CD8-positive, alpha-beta memory T cell (primary cell): ENCODE measurements at places on chromosomes 6 and 20.

- no peak for DNase-seq
Measured at GRCh38 chr6:97775012-97775411, 492.0 kb upstream of the MMS22L start.

DNA sequence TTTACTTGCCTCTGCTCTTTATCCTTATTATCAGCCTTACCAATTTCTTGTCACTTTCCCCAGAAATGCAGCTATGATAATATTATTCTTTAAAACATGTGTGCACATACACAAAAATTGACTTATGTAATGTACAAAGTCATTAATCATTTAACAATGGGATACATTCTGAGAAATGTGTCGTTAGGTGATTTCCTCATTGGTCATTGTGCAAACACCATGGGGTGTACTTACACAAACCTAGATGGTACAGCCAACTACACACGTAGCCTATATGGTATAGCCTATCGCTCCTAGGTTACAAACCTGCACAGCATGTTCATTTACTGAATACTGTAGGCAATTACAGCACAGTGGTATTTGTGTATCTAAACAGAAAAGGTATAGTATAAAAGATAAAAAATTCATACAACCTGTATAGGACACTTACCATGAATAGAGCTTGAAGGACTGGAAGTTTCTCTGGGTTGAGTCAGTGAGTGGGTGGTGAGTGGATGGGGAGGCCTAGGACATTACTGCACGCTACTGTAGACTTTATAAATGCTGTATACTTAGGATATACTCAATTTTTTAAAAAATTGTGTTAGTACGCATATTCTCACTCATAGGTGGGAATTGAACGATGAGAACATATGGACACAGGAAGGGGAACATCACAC lies 56.9 kb downstream of the HIVEP1 start:
- no peak for DNase-seq

GRCh38 chr6:158818581-158819212 lies 471 bp downstream of the EZR start:
- DNase-seq, result peak; percentile 87

DNA sequence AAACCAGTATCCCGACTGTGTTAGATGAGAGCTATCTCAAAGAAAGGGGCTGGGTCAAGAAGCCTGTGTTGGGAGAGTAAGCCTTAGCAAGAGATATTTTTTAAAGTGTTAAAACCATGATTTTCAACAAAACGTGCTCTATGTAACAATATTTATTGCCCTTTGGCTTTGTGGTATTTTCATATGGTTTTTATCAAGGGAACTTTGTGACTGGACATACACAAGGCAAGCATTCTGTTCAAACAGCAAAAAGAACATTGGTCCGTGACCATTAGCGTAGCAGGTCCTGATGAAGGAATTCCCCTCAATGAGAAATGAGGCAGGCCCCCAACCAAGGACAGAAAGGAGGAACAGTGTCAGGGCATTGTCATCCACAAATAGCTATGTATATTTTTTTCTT lies 222.6 kb downstream of the MYLK4 start:
- DNase-seq, result no peak

DNA sequence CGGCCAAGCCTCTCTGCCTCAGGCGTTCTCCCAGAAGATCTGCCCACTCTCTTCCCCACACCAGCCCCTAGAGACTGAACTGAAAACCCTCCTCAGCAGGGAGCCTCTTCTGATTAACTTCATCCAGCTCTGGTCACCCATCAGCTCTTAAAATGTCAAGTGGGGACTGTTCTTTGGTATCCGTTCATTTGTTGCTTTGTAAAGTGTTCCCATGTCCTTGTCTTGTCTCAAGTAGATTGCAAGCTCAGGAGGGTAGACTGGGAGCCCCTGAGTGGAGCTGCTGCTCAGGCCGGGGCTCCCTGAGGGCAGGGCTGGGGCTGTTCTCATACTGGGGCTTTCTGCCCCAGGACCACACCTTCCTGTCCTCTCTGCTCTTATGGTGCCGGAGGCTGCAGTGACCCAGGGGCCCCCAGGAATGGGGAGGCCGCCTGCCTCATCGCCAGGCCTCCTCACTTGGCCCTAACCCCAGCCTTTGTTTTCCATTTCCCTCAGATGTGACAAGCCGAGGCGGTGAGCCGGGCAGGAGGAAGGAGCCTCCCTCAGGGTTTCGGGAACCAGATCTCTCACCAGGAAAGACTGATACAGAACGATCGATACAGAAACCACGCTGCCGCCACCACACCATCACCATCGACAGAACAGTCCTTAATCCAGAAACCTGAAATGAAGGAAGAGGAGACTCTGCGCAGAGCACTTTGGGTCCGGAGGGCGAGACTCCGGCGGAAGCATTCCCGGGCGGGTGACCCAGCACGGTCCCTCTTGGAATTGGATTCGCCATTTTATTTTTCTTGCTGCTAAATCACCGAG lies 14.2 kb downstream of the VEGFA start:
- DNase-seq, result no peak

- DNase-seq, result no peak
Measured at GRCh38 chr6:114167583-114168576, 174.9 kb downstream of the HS3ST5 start.

DNA sequence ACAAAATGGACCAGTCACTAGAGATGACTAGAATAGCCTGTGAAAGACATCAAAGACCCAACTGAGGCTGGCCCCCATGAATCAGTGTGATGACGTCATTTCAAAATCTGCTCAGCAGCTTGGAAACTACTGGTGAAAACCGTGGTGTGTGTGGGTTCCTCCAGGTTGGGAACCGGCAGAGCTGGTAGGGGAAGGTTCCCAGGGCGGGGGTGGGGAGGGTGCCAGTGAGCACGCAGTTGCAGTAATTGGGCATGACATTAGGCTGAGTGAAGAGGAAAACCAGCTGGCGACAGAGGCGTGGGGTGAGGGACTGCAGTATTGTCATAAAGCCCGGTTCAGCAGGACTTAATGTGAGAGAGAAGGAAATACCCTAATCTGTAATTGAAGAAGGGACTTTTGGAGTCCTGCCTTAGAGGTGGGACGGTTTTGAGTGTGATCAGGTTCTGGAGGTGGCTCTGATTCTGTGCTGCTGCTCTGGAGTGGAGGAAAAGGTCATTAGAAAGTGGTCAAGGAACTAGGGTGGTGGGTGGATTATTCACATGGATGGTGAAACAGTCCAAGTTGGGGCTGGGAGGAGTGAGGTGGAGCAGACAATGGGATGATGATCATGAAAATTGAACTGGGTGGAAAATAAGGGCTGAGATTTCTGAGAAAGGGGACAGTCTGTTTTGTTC lies 52.0 kb upstream of the MTHFD1L start:
- DNase-seq, result no peak

DNA sequence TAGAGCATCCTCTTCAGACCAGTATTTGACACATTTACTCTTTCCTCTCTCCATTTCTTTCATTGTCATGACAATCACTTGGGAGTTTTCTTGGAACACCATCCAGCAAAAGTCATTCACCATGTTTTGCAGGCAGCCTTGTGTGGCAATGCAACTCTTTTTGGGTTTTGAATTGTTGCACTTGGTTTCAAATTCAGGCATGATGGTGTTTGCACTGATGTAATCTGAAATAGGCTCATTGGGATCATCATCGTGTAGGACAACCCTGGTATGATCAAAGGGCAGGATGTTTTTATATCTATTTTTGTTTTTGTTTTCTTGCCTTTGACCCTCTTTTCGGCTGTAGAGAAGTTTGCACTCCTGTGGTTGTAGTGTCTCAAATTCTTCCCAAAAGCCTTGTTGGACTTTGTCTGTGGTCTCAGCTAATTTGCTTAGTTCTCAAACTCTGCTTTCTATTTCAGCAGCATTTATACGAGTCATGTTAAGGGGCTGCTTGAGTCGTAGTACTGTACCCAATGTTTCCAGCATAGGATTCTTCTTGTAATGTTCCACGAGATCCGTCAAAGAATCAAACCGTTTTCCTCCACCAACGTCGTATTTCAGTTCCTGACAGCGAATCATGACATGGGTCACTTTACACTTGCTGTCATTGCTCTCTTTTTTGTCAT lies 160.8 kb upstream of the TNFAIP3 start:
- no peak for DNase-seq

GRCh38 chr6:147061252-147061651 lies 143.0 kb upstream of the STXBP5 start:
- no peak for DNase-seq

GRCh38 chr20:17966432-17967310 lies 1.9 kb downstream of the SNX5 start:
- DNase-seq, result no peak

GRCh38 chr20:34412453-34412852 lies 49.4 kb downstream of the ITCH start:
- DNase-seq, result no peak

- DNase-seq, result no peak
Measured at GRCh38 chr6:125323376-125323775, 21.6 kb upstream of the HDDC2 start.

GRCh38 chr20:10306440-10307358 lies 88.1 kb downstream of the SNAP25 start:
- DNase-seq, result no peak

DNA sequence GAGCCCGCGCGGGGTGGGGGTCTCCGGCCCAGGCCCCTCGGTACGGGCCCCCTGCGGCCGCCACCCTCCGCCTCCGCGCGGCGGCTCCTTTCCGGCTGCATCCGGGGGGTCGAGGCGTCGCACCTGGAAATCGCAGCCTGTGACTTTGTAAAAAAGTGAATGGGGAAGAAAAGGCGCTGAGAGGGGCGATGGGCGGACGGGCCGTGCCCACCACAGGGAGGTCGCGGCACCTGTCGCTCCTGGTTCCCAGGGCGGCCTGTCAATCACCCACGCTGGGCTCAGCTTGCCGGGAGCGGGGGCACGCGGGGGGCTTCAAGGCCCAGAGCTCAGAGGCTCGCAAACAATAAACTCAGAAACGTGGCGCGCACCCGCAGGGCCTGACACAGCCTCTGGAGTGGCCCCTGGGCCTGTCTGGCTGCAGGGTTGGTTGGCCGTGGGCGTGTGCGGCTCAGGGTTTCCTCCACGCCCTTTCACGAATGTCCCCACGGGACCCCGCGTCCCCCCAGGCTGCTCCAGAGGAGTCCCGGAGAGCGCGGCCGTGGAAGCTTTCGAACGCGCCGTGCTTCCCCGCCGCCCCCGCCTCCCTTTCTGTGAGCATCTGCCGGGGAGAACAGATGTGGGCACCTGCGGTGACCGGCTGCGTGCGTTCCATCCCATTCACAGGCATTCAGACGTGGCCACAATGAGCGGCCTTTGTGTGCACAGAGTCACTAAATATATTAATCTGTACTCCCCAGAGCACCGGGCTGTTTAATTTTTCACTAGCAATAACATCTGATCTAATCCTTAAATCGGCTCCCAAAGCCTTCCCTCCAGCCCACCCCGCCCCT lies 6.1 kb upstream of the DLL1 start:
- no peak for DNase-seq

DNA sequence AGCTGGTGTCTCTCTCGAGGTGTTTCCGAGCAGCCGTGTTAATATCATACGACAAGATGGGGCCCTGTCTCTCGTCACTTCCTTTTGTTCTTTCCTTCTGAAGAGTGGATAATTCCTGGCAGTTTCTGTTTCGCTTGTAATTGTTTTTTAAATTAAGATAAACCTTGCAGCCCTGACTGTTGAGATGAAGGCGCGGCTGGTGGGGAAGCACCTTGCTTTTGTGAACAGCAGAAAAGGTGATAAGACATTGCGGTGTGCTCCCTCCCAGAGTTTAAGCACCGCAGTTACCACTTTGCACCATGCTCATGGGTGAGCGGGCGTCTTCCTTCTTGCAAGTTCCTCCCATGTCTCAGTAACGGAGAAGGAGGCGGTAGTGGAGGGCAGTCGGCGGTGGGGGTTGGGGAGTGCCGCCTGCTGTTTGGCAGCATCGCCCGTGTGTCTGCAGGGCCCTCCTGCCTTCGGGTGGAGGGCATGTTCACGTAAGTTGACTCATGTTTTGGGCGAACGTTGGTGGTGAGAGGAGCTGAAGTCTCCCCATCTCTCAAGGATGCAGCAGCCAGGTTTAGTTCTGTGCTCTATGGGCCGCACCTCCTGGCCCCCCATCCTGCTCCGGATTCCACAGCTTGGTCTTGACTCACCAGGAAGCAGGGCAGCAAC lies 345.9 kb downstream of the TAF4 start:
- DNase-seq, result peak; percentile 76

DNA sequence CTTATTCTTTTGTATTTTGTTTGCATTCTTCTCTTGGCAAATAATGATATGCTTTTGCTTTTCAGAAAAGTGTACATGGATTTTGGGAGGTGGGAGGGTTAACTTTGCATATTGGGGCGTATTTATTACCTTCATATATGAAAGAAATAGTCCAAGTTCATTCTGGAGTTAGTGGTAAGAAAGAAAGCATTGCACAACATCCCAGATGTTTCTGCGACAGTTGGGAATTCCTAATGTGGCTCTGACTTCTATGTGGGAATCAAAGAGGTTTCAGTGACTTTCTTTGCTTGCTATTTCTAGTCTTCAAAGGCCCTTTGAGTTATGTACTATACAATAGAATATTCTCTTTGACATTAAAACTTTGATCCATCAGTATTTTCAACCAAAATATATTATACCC lies 78.1 kb downstream of the MMUT start:
- no peak for DNase-seq

DNA sequence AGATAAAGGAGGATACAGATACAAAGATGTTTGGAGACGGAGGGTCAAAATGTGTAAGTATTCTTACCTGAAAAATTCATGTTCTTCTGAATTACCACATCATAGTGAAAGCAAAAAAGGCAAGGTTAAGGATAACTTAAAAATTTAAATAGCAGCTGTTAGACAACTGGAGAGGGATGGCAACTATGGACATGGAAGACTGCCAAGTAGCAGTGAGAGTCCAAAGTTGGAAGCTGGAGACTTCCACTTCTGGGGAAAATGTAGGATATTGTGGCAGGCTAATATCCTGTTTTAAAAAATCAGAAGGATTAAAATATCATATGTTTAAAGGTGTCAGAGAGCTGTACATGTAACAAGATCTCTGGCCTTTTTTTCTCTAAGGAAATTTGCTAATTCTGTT lies 29.8 kb downstream of the SYCP2 start:
- DNase-seq, result no peak

DNA sequence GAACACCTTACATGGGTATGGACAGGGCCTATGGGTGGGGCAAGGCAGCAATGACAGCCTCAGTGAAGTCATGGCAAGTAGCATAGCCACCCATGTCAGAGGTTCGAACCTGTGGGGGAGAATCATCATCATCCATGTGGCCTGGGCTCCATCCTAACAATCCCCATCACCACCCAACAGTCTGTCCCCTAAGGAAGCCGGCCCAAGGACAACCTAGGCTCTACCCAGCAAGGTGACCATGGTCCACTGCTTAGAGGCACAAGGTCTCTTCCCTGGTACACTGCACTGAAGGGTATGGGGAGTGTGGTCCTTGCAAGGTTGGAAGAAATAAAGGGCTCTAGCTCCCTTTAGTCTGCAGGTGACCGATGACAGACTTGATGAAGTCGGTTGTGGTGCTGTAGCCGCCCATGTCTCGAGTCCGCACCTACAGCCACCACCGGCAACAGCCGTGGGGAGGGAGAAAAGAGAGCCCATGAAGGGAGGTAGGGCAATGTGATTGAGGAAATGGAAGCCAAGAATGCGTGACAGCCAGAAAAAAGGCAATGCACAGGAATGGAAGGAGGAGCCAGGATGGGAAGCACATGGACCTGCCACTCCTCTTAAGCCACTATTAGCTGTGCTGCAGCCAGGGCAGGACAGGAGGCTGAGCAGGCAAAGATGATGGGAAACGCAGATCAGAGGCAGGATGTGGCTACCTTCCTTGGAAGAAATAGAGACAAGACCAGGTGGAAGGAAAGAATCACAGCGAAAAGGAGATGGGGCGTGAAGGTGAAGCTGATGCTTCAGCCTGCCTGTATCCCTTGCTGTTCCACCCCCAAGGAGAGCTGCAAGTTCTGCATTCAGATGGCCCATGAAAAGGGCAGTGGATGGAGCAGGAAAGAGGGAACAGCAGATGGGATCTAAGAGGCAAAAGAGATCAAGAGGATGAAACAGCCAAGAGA lies 5.3 kb downstream of the IDH3B start:
- DNase-seq, result no peak
